Activated CD8-positive, alpha-beta T cell treated with anti-CD3 and anti-CD28 coated beads for 36 hours (primary cell): ENCODE measurements at places on chromosomes 5 and 9. TPM values are rescaled to one million over a fixed set of nuclear protein-coding genes. Genes with fewer than 3 reads are reported as not detected.

GRCh38 chr5:79982136-79982535 lies 8.9 kb downstream of the MTX3 start:
- no peak overlapping the region for H3K4me3 ChIP-seq
- peaks cover 80% of the 10 kb centered on the region for H3K36me3 ChIP-seq
- H3K27ac ChIP-seq: peak overlapping the region; percentile 76
- no peak for DNase-seq
- no peaks in the 10 kb centered on the region for H3K27me3 ChIP-seq

GRCh38 chr5:152309926-152310450 lies 95.1 kb downstream of the NMUR2 start:
- H3K27me3 ChIP-seq: peaks cover 1% of the 10 kb centered on the region
- no peak for DNase-seq
- H3K27ac ChIP-seq: no peak overlapping the region
- H3K36me3 ChIP-seq: no peaks in the 10 kb centered on the region
- H3K4me3 ChIP-seq: no peak overlapping the region

- H3K4me3 ChIP-seq: no peak overlapping the region
- H3K36me3 ChIP-seq: no peaks in the 10 kb centered on the region
- H3K4me1 ChIP-seq: peaks cover 6% of the 10 kb centered on the region
- no peak overlapping the region for H3K27ac ChIP-seq
- DNase-seq: no peak
Observed at GRCh38 chr5:112141582-112141981, 277.5 kb downstream of the EPB41L4A start.

ACSL6 gene
- total RNA-seq: 3.3 TPM

DNA sequence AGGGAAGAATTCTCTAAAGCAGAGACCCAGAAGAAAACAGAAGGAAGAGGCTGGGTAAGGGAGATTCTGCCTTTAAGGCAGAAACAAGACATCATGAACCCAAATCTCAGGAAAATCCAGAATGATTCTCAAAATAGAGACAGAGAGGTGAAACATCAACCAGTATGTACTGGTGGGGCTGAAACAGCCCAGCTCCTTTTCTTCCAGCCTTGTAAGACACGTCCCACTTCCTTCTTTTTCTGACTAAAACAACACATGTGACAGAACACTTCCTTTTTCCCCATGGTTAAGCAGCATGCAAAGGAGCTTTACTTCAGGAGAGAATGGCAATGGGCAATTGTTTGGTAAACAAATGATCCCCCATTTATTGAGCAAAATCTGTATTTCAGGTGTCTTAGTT lies 230.8 kb upstream of the NR4A3 start:
- H3K27me3 ChIP-seq: peaks cover 17% of the 10 kb centered on the region
- no peak overlapping the region for H3K4me3 ChIP-seq
- no peaks in the 10 kb centered on the region for H3K36me3 ChIP-seq
- DNase-seq: no peak

- H3K27me3 ChIP-seq: no peaks in the 10 kb centered on the region
- no peak for DNase-seq
- no peak overlapping the region for H3K27ac ChIP-seq
- no peaks in the 10 kb centered on the region for H3K4me1 ChIP-seq
Observed at GRCh38 chr9:63728287-63728686, 1556.7 kb downstream of the FOXD4L5 start.

- H3K36me3 ChIP-seq: peaks cover 24% of the 10 kb centered on the region
- no peaks in the 10 kb centered on the region for H3K27me3 ChIP-seq
- H3K4me1 ChIP-seq: peaks cover 64% of the 10 kb centered on the region
- DNase-seq: no peak
- H3K27ac ChIP-seq: no peak overlapping the region
Observed at GRCh38 chr5:59007460-59008063, 424.7 kb downstream of the RAB3C start.

GRCh38 chr9:95003689-95004410 lies 277.4 kb downstream of the AOPEP start:
- no peak overlapping the region for H3K27ac ChIP-seq
- H3K4me1 ChIP-seq: peaks cover 24% of the 10 kb centered on the region
- peaks cover 35% of the 10 kb centered on the region for H3K27me3 ChIP-seq
- DNase-seq: peak; percentile 16
- H3K36me3 ChIP-seq: peaks cover 1% of the 10 kb centered on the region

- H3K27ac ChIP-seq: no peak overlapping the region
- H3K36me3 ChIP-seq: peaks cover 25% of the 10 kb centered on the region
- no peak overlapping the region for H3K4me3 ChIP-seq
- peaks cover 12% of the 10 kb centered on the region for H3K4me1 ChIP-seq
Observed at GRCh38 chr5:131899686-131900085, 45.8 kb downstream of the MEIKIN start.

GLDC gene
- total RNA-seq: 0.63 TPM

CDHR2 gene
- 0.47 TPM for total RNA-seq

DNA sequence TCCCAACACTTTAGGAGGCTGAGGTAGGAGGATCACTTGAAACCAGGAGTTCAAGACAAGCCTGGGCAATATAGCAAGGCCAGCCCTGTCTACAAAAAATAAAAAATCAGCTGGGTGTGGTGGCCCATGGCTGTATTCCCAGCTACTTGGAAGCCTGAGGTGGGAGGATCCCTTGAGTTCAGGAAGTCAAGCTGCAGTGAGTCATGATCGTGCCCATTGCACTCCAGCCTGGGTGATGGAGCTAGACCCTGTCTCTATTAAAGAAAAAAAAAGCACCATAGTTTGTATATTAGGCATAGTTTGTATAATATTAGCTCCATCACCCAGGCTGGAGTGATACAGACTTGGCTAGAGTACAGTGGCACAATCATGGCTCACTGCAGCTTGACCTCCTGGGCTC lies 9.6 kb upstream of the NME5 start:
- no peaks in the 10 kb centered on the region for H3K36me3 ChIP-seq
- no peak overlapping the region for H3K4me3 ChIP-seq
- no peaks in the 10 kb centered on the region for H3K4me1 ChIP-seq
- H3K27ac ChIP-seq: no peak overlapping the region
- H3K27me3 ChIP-seq: no peaks in the 10 kb centered on the region
- no peak for DNase-seq

DNA sequence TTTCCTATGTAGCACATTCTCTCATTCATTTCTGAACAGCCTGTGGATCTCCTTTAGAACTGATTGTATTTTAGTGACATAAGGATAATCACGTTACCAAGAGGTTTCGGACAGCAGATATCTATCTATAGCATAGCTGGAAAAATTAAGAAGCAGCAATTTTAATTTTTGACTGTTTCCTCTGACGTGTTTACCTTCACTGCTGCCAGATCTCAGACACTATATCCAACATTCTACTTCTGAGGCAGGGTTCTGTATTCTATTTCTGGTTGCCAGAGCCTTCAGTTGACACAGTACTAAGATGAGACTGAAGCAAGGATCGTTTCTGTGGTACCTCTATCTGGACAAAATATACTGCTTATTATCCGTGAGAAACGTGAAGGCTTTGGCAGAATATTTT lies at the start of gene EFCAB9:
TSS of gene EFCAB9 (plus strand) at position 301 of the 400 bp plus-strand sequence. CDS start at position 302, 1 bp downstream.
- no peak within 1 kb of the TSS for H3K4me3 ChIP-seq
- no peaks in the 10 kb centered on the region for H3K4me1 ChIP-seq
- H3K27ac ChIP-seq: no peak within 1 kb of the TSS
- no peaks in the 10 kb centered on the region for H3K36me3 ChIP-seq

GRCh38 chr9:68819065-68819464 lies 114.0 kb downstream of the PIP5K1B start:
- H3K4me3 ChIP-seq: no peak overlapping the region
- H3K36me3 ChIP-seq: no peaks in the 10 kb centered on the region
- H3K27ac ChIP-seq: no peak overlapping the region
- no peaks in the 10 kb centered on the region for H3K4me1 ChIP-seq

DMRTA1 gene
- not detected for total RNA-seq

DNA sequence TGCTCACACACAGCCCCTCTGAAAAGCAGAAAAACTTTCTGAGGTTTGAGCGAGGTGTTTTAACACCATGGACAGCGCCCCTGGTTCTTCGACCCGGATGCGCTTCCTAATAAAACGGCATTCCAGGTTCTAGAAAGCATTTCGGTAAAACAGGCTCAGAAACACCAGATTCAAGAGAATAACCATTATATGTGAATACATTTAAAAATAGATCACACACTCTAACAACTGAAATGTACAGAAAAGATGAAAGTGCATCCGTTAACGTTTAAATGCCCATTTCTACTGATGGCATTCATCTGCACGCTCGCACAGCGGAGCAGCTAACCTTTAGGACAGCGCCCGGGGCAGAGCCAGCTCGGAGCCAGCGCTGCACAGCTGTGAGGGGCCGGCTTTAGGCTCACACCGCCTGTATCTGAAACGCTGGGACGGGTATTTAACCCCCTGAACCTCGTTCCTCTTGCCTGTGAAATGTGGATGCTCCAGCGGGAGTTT lies 26.3 kb upstream of the TENT4A start:
- no peaks in the 10 kb centered on the region for H3K36me3 ChIP-seq
- H3K4me1 ChIP-seq: peaks cover 7% of the 10 kb centered on the region
- no peak overlapping the region for H3K27ac ChIP-seq
- peaks cover 49% of the 10 kb centered on the region for H3K27me3 ChIP-seq

GRCh38 chr9:123329329-123329955 lies 26.6 kb upstream of the CRB2 start:
- no peak overlapping the region for H3K27ac ChIP-seq
- H3K4me1 ChIP-seq: peaks cover 31% of the 10 kb centered on the region
- no peak overlapping the region for H3K4me3 ChIP-seq
- DNase-seq: peak; percentile 33
- no peaks in the 10 kb centered on the region for H3K27me3 ChIP-seq
- no peaks in the 10 kb centered on the region for H3K36me3 ChIP-seq

DRD1 gene
- not detected for total RNA-seq

GRCh38 chr5:172923539-172923938 lies 35.7 kb upstream of the RPL26L1 start:
- H3K36me3 ChIP-seq: peaks cover 7% of the 10 kb centered on the region
- no peak for DNase-seq
- H3K4me3 ChIP-seq: no peak overlapping the region

DNA sequence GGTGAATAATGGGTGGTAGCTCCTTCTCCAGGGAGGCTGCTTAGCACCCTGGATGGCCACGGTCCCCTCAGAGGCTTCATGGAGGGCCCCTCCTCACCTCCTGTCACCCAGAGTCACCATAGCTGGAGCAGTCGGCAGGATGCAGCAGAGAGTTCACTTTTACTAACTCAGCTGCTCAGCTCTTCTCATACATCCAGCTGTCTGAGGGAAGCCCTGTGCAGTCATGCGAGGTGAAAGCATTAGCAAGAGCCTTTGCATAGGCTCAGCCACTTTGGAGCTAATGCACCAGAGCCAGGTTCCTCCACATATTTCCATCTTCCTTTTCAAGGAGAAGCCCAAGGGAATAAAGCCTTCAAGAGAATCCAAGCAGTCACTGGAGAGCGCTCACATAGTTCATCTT lies 499.2 kb downstream of the BNC2 start:
- H3K27me3 ChIP-seq: no peaks in the 10 kb centered on the region
- no peak overlapping the region for H3K27ac ChIP-seq
- no peak overlapping the region for H3K4me3 ChIP-seq
- no peaks in the 10 kb centered on the region for H3K4me1 ChIP-seq

DNA sequence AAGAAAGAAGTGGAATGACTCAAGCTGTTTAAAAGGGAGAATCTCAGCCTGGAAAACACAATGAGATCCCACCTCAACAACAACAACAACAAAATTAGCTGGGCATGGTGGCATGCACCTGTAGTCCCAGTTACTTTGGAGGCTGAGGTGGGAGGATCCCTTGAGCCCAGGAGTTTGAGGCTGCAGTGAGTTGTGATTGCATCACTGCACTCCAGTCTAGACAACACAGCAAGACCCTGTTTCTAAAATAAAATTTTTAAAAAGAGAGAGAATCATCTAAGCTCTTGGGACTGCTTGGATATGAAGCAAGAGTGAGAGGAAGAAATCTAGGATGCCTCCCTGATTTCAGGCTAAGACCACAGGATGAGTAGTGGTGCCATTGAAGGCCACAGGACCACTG lies 47.4 kb upstream of the KIF2A start:
- H3K36me3 ChIP-seq: peaks cover 19% of the 10 kb centered on the region
- H3K4me1 ChIP-seq: peaks cover 68% of the 10 kb centered on the region
- DNase-seq: no peak

SNCAIP gene
- total RNA-seq: not detected

DNA sequence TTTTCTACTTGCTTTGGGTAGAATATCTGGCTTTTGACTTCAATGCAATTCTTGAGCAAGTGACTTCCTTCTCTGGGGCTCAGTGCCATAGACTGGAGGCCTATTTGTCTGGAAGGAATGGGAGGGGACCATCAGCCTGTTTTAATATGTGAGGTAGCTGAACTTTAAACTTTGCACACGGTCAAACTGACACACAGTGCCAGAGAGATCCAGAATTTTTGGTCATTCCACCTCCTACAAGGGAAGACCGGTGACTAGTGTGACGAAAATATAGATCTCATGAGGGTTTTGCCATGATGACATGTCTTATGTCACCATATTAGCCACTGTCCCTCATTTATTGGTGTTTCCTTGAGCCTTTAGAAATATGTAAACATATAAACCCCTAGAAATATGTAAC lies 44.6 kb upstream of the ZSWIM6 start:
- H3K27me3 ChIP-seq: no peaks in the 10 kb centered on the region
- peaks cover 2% of the 10 kb centered on the region for H3K4me1 ChIP-seq
- no peak overlapping the region for H3K4me3 ChIP-seq

SLIT3 gene
- 0.69 TPM for total RNA-seq

RNF208 gene
- 10.4 TPM for total RNA-seq

- H3K27ac ChIP-seq: no peak overlapping the region
- DNase-seq: no peak
- no peak overlapping the region for H3K4me3 ChIP-seq
- no peaks in the 10 kb centered on the region for H3K4me1 ChIP-seq
- H3K36me3 ChIP-seq: no peaks in the 10 kb centered on the region
Observed at GRCh38 chr9:81397481-81398381, 291.6 kb downstream of the TLE1 start.

SLC6A7 gene
- total RNA-seq: not detected

- H3K27ac ChIP-seq: no peak overlapping the region
- H3K4me3 ChIP-seq: no peak overlapping the region
- no peaks in the 10 kb centered on the region for H3K27me3 ChIP-seq
- no peaks in the 10 kb centered on the region for H3K36me3 ChIP-seq
Observed at GRCh38 chr9:130196643-130197042, 24.4 kb downstream of the NCS1 start.

DNA sequence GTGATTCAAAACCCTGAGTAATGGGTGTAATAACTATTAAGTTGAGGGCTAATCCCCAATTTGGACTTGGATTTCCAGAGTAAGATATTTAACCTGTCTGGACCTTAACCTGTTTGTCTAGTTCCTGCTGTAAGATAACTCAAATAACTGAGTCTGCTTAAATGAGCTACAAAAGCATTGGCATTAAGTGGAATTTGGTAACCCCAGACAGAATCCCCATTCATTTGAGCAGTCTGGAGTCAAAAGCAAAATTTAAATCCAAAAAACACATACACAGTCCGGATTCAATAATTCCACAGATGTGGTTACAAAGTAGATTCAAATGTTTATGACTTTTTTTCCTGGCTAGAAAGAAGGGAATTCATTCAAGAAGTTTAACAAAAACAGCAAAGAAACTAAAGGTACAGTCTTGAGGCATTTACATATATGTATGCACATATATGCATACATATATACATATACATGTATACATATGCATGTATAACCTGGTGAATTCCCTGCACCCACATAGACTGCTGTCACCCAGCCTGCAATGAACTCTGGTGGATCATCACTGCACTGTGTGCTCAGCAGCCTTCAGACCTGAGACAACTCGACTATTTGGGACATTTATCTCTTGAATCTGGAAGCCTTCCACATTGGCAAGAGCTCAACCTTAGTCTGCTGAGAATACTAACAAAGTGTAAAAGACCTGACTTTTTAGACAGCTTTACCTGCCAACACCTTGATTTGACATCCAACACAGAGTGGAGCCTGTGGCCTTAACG lies 205.4 kb downstream of the LURAP1L start:
- no peak overlapping the region for H3K27ac ChIP-seq
- DNase-seq: no peak
- no peak overlapping the region for H3K4me3 ChIP-seq
- H3K27me3 ChIP-seq: no peaks in the 10 kb centered on the region

CDH9 gene
- not detected for total RNA-seq

ROR2 gene
- not detected for total RNA-seq

GRCh38 chr5:142904416-142904815 lies 134.2 kb downstream of the ARHGAP26 start:
- peaks cover 29% of the 10 kb centered on the region for H3K36me3 ChIP-seq
- no peaks in the 10 kb centered on the region for H3K4me1 ChIP-seq
- no peak for DNase-seq
